ENCODE measurements at places on chromosomes 7 and 10.

DNA sequence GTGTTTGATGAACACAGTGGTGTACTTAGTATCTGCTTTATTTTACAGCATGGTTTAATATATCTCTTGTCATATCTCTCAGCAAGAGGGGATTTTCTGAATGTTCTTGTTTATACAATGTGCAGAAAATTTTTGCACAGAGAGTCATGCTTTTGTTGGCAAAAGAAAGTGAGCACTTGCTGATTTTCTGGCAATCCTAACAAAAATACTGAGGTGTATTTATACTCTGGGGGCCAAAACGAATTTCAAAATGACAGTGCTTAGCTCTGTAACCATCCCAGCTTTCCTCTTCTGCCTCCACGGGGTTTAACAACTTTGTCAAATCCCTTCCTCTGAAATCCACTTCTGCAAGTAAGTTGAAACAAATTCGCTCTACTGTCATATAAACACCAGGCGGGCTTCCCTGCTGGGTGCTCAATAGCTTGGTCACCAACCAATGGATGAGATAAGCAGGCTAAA, 169.2 kb downstream of the NOC3L start:
- DNase-seq, result no peak

- DNase-seq, result no peak
Observed at GRCh38 chr7:1954366-1955004, 278.3 kb downstream of the MAD1L1 start.

DNA sequence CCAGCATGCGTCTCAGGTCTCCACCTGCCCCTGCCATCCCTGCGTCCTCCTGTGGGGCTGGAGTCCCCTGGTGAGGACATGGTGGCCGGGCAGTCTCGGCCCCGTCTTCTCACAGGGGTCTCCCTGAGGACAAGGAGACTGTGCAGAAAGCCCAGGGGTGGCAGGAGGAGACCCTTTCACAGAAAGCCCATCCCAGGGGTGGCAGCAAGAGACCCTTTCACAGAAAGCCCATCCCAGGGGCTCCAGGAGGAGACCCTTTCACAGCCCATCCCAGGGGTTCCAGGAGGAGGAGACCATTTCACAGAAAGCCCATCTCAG, 14.8 kb upstream of the CHST12 start:
- DNase-seq, result no peak

DNA sequence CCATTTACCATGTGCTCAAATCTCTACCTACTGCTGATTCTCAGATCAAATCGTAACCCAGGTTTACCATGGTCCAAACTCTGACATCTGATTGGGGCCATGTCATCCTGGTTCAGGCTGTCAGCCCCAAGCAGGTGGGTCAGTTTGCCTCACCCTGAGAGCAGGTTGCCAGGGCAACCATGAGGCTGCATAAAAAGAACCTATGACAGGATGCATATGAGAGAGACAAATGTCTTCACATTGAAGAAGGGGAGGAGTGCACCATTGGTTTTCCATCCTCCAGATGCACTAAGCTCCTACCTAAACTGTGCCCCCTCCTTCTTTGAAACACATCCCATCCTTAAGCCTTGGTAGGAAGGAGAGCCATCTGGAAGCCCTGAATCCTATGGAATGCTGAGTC, 10.2 kb downstream of the PRSS1 start:
- no peak for DNase-seq

DNA sequence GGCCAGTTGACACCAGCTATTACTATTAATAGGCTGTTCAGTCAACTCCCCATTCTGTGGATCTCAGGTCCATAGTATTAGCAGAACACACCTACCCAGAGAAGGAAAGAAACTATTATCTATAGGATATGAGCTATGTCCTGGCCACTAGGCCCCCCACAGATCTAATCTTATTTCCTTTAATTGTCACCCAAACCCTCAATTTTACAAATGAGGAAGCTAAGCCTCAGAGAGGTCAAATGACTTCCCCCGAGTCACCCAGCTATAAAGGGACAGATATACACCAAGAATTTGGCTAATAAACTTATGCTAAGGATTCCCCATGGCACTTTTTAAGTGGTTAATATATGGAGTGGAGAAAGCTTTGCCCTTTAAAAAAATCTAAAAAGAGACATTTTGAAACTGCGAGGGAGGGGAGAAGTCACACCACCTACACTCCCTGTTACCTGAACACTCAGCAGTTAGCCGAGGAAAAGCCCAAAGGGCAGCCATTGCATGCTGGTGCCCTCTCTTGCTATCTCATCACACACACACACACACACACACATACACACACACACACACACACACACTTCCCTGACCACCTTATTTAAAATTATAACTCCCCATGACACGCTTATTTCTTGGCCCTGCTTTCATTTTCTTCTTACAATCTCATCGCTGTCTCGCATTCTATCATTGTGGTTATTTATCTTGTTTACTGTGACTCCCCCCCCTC, 157.0 kb upstream of the ADO start:
- no peak for DNase-seq

DNA sequence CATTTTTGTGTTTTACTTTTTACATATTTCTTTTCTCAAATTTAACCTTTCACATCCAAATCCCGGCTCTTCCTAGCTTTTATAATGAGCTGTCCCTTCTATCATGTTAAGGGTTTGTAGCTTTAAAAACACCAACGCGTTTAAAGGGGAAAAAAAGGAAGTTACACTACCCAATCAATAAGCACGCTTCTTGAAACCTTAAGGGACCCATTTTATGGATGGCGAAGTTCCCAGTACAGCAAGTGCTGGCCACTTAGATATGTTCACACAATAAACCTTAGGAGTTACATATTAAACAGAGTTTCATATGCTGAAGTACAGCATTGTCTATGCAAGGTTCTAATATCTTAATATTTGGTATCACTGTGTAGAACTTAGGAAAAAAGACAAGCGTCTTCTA, 1.8 kb downstream of the GNG11 start:
- DNase-seq, result no peak

GRCh38 chr7:50309721-50310120, 5.2 kb downstream of the IKZF1 start:
- no peak for DNase-seq

- DNase-seq, result no peak
Observed at GRCh38 chr10:5816170-5816569, 2.9 kb upstream of the GDI2 start.

DNA sequence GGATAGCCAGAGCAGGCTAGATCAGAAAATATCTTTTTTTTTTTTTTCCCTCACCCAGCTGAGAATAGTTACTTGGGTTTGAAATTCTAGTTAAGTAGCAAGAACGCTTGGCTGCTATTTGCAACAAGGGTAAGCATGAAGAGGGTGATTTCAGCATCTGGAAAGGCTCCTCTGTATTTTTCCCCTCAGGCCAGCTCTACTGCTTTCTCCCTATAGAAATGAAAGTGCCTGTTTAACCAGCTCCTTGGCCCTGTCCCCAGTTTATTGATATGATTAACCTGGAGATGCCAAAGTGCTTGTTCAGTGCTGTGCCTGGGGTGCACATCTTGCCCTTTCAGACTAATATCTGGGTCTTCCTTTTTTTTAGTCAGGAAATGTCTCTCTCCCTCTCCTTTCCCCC, 37.1 kb downstream of the AP3M1 start:
- DNase-seq, result no peak

Data from stimulated activated CD8-positive, alpha-beta memory T cell treated with anti-CD3 and anti-CD28 coated beads, Interleukin-7, amount 100 ng/mL, for 1 hour (primary cell).